NT2/D1 (cell line): ENCODE measurements at places on chromosomes 12 and 14.

DNA sequence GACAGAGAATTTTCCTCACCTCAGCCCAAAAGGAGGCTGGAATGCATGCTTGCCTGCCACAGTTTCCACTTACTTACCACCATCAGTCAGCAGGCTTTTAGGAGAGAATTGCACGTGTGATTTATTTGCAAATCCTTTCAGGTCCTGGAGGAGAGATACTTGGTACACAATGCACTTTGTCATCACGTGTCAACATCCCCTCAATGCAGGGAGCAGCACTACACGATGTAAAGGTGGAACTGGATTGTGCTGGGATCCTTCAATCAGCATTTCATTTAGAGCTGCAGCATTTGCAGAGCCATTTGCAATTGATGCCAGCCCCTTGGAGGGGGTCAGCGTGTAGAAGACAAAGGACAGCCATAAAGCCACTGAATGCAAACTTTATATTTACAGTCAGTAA lies 218.1 kb downstream of the GLT1D1 start:
- no peak for DNase-seq

DNA sequence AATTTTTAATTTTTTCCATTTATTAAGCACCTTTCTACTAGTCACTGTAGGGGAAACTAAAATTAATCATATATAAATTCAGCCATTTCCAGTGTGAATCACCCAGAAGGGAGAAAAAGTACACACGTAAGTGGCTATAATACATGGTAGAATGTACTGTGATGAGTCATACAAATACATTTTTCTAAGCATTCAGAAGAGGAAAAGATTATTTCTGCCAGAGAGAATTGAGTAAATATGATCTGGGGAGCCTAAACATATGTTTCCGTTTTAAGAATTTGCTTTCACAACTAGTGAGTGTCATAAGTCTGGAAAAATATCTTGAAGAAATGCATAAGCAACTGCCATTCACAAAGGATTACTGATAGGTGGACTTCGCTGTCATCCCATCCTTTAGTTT lies 102.8 kb downstream of the TGFB3 start:
- DNase-seq = no peak

- no peak for DNase-seq
Measured at GRCh38 chr12:94769047-94769420, 118.7 kb upstream of the TMCC3 start.

- DNase-seq = no peak
Measured at GRCh38 chr14:78355109-78355508, 184.9 kb downstream of the NRXN3 start.

- no peak for DNase-seq
Measured at GRCh38 chr12:106999446-106999845, 12.5 kb upstream of the MTERF2 start.

- DNase-seq = no peak
Measured at GRCh38 chr14:23063601-23064000, 6.3 kb upstream of the CDH24 start.

- no peak for DNase-seq
Measured at GRCh38 chr14:103386713-103387329, 1.6 kb downstream of the MARK3 start.
